Activated CD4-positive, alpha-beta T cell treated with anti-CD3 and anti-CD28 coated beads, Interleukin-2, amount 10 ng/mL, durations not matched to agents 7 days and 5 days (primary cell): ENCODE measurements at places on chromosomes 13 and 19. TPM values are rescaled to one million over a fixed set of nuclear protein-coding genes. Genes with fewer than 3 reads are reported as not detected.

The CYP2A13 gene
- total RNA-seq, result not detected

The ZIC5 gene
- total RNA-seq, result not detected

The FAM216B gene
- total RNA-seq, result not detected

The ZNF738 gene
- total RNA-seq, result 15.5 TPM

The RFX1 gene
- total RNA-seq, result 19.9 TPM

The LYPD3 gene
- 0.84 TPM for total RNA-seq

The ZNF160 gene
- total RNA-seq, result 42.9 TPM

The PEAK3 gene
- 0.17 TPM for total RNA-seq

The KIR2DL1 gene
- total RNA-seq, result not detected

The CALR3 gene
- total RNA-seq, result not detected

The ZNF20 gene
- 4.2 TPM for total RNA-seq

GRCh38 chr13:44268980-44269379 lies 104.6 kb upstream of the SERP2 start:
- H3K36me3 ChIP-seq, result peaks cover 3% of the 10 kb centered on the region
- peaks cover 16% of the 10 kb centered on the region for H3K27me3 ChIP-seq
- no peak for DNase-seq
- H3K4me3 ChIP-seq, result no peak overlapping the region
- no peak overlapping the region for H3K27ac ChIP-seq
- H3K4me1 ChIP-seq, result peaks cover 4% of the 10 kb centered on the region

- H3K27me3 ChIP-seq, result no peaks in the 10 kb centered on the region
- H3K4me1 ChIP-seq, result peaks cover 11% of the 10 kb centered on the region
- no peak for DNase-seq
- H3K27ac ChIP-seq, result no peak overlapping the region
- peaks cover 81% of the 10 kb centered on the region for H3K36me3 ChIP-seq
- no peak overlapping the region for H3K4me3 ChIP-seq
Observed at GRCh38 chr19:19911150-19911549, 10.4 kb downstream of the ZNF93 start.

- H3K4me3 ChIP-seq, result no peak overlapping the region
- H3K27me3 ChIP-seq, result no peaks in the 10 kb centered on the region
- H3K27ac ChIP-seq, result no peak overlapping the region
Observed at GRCh38 chr13:104057861-104058260, 991.6 kb upstream of the SLC10A2 start.

GRCh38 chr13:23984546-23984945 lies 87.2 kb upstream of the C1QTNF9B start:
- DNase-seq, result no peak
- no peaks in the 10 kb centered on the region for H3K36me3 ChIP-seq
- no peak overlapping the region for H3K27ac ChIP-seq
- H3K4me1 ChIP-seq, result peaks cover 11% of the 10 kb centered on the region
- peaks cover 26% of the 10 kb centered on the region for H3K27me3 ChIP-seq
- H3K4me3 ChIP-seq, result no peak overlapping the region

- no peak for DNase-seq
- peaks cover 16% of the 10 kb centered on the region for H3K4me1 ChIP-seq
- H3K27me3 ChIP-seq, result peaks cover 6% of the 10 kb centered on the region
- no peak overlapping the region for H3K4me3 ChIP-seq
- H3K36me3 ChIP-seq, result no peaks in the 10 kb centered on the region
Observed at GRCh38 chr13:51556740-51557139, 27.5 kb upstream of the WDFY2 start.

DNA sequence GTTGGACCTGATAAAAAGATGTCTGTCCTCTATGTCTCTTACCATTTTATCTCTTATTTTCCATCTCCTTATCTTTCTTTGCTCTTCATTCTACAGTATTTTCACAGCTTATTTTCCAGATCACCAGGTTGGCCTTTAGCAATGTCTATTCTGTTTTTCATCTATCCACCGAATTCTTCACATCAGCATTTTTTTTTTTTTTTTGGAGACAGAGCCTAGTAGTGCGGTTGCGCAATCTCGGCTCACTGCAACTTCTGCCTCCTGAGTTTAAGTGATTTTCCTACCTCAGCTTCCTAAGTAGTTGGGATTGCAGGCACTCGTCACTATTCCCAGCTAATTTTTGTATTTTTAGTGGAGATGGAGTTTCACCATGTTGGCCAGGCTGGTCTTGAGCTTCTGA lies 49.0 kb downstream of the DNAJC15 start:
- H3K27ac ChIP-seq, result no peak overlapping the region
- H3K4me3 ChIP-seq, result no peak overlapping the region
- no peak for DNase-seq
- peaks cover 18% of the 10 kb centered on the region for H3K36me3 ChIP-seq

DNA sequence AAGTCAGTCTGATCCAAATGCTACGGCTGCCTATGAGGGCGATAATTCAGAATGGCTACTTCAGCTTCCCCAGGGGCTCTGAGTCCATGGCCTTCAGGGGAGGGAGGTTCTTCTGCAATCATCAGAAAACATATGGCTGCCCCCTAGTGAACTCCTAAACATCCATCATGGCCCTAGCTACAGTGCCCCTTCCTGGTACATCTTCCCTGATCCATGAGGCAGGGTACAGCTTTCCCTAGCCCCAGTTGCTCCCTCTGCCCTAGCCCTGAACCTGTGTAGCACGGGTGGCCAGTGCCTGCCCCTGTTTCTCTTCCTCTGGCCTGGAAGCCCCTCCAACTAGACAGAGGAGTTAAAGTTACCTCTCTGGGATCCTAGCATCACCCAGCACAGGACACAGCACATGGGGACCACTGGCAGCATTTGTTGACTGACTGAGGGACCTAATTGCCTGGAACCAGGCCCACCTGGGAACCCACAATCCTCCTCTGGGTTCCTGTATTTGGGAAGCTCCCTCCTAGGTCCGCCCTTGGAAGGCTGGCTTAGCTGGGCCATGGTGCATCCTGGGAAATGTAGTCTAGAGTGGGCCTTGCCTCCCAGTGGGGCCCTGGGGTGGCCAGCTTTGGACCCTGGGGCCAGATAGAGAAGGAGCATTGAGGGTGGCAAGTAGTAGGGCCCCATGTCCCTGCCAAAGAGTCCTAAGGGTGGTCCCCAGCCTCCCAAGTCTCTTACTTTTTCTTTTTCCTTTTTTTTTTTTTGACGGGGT lies 17.7 kb upstream of the SEMA6B start:
- DNase-seq, result no peak
- H3K36me3 ChIP-seq, result no peaks in the 10 kb centered on the region
- H3K27me3 ChIP-seq, result peaks cover 45% of the 10 kb centered on the region
- peaks cover 2% of the 10 kb centered on the region for H3K4me1 ChIP-seq
- H3K4me3 ChIP-seq, result no peak overlapping the region
- H3K27ac ChIP-seq, result no peak overlapping the region

DNA sequence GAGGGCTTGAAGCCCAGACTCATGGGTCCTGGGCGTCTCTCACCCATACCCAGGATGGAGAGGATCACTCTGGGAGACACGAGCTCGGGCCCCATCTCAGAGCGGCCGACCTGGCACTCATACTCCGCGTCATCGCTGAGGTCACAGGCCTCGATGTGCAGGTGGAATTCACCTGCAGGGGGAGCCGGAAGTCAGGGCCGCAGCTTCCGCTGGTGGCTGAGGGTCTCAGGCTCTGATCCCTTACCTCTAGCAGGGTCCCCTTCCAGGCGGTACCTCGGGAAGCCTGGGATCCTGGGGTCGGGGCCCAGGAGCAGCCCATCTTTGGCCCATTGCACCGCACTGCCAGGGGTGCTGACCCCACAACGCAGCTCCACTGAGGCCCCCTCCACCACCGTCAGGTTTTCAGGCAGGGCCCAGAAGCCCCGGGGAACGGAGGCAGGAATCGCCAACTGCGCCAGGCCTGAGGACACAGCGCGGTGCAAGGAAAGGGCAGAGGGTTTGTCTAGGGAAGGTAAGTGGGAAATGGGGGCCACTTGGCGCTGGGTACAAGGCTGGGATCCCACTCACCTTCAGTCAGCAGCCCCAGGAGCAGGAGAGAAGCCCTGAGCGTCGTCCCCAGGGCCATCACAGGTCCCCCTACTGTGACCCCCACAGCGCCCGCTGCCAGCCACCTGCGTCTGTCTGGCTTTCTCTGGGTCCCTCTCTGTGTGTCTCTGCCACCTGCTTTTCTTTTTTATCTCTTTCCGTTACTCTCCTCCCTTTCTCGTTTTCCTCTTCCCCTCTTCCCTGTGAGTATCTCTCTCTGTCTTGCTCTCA lies 883 bp downstream of the NPHS1 start:
- no peak overlapping the region for H3K4me3 ChIP-seq
- DNase-seq, result no peak
- peaks cover 39% of the 10 kb centered on the region for H3K27me3 ChIP-seq
- H3K27ac ChIP-seq, result no peak overlapping the region
- no peaks in the 10 kb centered on the region for H3K36me3 ChIP-seq

GRCh38 chr13:51063909-51064308 lies 47.2 kb downstream of the C13orf42 start:
- H3K27me3 ChIP-seq, result peaks cover 21% of the 10 kb centered on the region
- peaks cover 16% of the 10 kb centered on the region for H3K4me1 ChIP-seq
- H3K36me3 ChIP-seq, result no peaks in the 10 kb centered on the region
- no peak overlapping the region for H3K4me3 ChIP-seq
- H3K27ac ChIP-seq, result no peak overlapping the region

GRCh38 chr13:43343645-43344044 lies 320.3 kb downstream of the DNAJC15 start:
- DNase-seq, result no peak
- no peak overlapping the region for H3K4me3 ChIP-seq
- no peaks in the 10 kb centered on the region for H3K4me1 ChIP-seq
- H3K27ac ChIP-seq, result no peak overlapping the region

- no peak overlapping the region for H3K4me3 ChIP-seq
- H3K27ac ChIP-seq, result no peak overlapping the region
- H3K27me3 ChIP-seq, result peaks cover 2% of the 10 kb centered on the region
- no peak for DNase-seq
- H3K36me3 ChIP-seq, result no peaks in the 10 kb centered on the region
- H3K4me1 ChIP-seq, result no peaks in the 10 kb centered on the region
Observed at GRCh38 chr13:84118839-84119409, 236.7 kb upstream of the SLITRK1 start.

DNA sequence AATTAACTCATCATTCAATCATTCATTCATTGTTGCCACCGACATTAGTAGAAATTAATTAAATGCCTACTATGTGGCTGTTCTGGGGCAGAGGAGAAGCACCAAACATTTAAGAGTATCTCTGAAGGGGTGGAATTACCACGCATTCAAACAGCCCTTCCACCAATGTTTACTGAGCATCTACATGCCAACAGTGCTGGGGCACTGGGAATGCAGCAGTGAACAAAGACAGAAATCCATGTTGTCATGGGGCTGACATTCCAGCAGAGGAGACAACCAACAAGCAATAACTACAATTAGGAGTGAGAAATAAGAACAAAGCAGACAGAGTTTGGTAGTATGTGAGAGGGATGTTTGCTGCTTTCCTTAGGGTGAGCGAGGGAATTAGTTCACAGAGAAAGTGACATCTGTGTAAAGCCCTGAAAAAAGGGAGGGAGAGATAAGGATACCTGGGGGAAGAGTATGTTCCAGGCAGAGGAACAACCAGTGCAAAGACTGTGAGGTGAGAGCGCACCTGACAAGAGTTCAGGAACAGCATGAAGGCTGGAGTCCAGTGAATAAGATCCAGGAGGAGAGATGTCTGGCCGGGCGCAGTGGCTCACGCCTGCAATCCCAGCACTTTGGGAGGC lies 1.3 kb upstream of the PAK4 start:
- H3K36me3 ChIP-seq, result peaks cover 1% of the 10 kb centered on the region
- H3K4me3 ChIP-seq, result peak overlapping the region; percentile 51
- DNase-seq, result no peak
- H3K27me3 ChIP-seq, result peaks cover 5% of the 10 kb centered on the region
- peaks cover 43% of the 10 kb centered on the region for H3K4me1 ChIP-seq

- H3K27me3 ChIP-seq, result peaks cover 10% of the 10 kb centered on the region
- peaks cover 13% of the 10 kb centered on the region for H3K36me3 ChIP-seq
- no peaks in the 10 kb centered on the region for H3K4me1 ChIP-seq
- no peak overlapping the region for H3K4me3 ChIP-seq
- no peak overlapping the region for H3K27ac ChIP-seq
- no peak for DNase-seq
Observed at GRCh38 chr13:79557666-79558065, 76.7 kb downstream of the NDFIP2 start.

- H3K36me3 ChIP-seq, result no peaks in the 10 kb centered on the region
- no peaks in the 10 kb centered on the region for H3K27me3 ChIP-seq
- H3K27ac ChIP-seq, result no peak overlapping the region
Observed at GRCh38 chr19:3392480-3392879, 26.1 kb downstream of the NFIC start.

GRCh38 chr13:111526922-111527321 lies 206.5 kb downstream of the TEX29 start:
- H3K27ac ChIP-seq, result no peak overlapping the region
- peaks cover 11% of the 10 kb centered on the region for H3K27me3 ChIP-seq
- H3K36me3 ChIP-seq, result no peaks in the 10 kb centered on the region
- DNase-seq, result no peak
- H3K4me3 ChIP-seq, result no peak overlapping the region
- no peaks in the 10 kb centered on the region for H3K4me1 ChIP-seq

- peaks cover 87% of the 10 kb centered on the region for H3K4me1 ChIP-seq
- no peaks in the 10 kb centered on the region for H3K27me3 ChIP-seq
- no peak overlapping the region for H3K4me3 ChIP-seq
- H3K27ac ChIP-seq, result peak overlapping the region; percentile 1
- peaks cover 28% of the 10 kb centered on the region for H3K36me3 ChIP-seq
Observed at GRCh38 chr13:98480915-98481877, 95.7 kb downstream of the STK24 start.
